ENCODE measurements at places on chromosomes 5 and 9. TPM values are rescaled to one million over a fixed set of nuclear protein-coding genes. Genes with fewer than 3 reads are reported as not detected.

Gene SPEF2
- total RNA-seq, result 1.7 TPM

Gene RAB3C
- not detected for total RNA-seq

Gene LCN1
- not detected for total RNA-seq

Gene C5
- 8.2 TPM for total RNA-seq

Gene COX7C
- total RNA-seq, result 236 TPM

Gene NCS1
- total RNA-seq, result 33.2 TPM

Gene SV2C
- under 0.01 TPM for total RNA-seq

Gene GFI1B
- total RNA-seq, result not detected

Gene PPP2R2B
- total RNA-seq, result 0.79 TPM

Gene SNCAIP
- total RNA-seq, result 0.93 TPM

Gene PRLR
- under 0.01 TPM for total RNA-seq

Gene NUTM2F
- not detected for total RNA-seq

Gene TOR4A
- total RNA-seq, result 35.7 TPM

Gene NIPAL4
- not detected for total RNA-seq

Gene OTP
- total RNA-seq, result not detected

Gene NIM1K
- 0.53 TPM for total RNA-seq

Gene CMYA5
- total RNA-seq, result 0.26 TPM

Gene CAVIN4
- total RNA-seq, result 1.2 TPM

Gene ARHGEF28
- total RNA-seq, result 18.7 TPM

Gene HAVCR2
- total RNA-seq, result 0.26 TPM

Gene POU5F2
- total RNA-seq, result 0.53 TPM

Gene EIF4E1B
- total RNA-seq, result not detected

All from aortic smooth muscle cell (primary cell).